Stimulated activated CD8-positive, alpha-beta memory T cell treated with anti-CD3 and anti-CD28 coated beads, Interleukin-7, amount 100 ng/mL, for 1 hour (primary cell): ENCODE measurements at places on chromosomes 2 and 18.

- DNase-seq, result no peak
These were observed 36.7 kb downstream of the FTCDNL1 start for GRCh38 chr2:199814101-199814816.

GRCh38 chr18:46842583-46842982 lies 74.7 kb downstream of the PIAS2 start:
- DNase-seq, result no peak

DNA sequence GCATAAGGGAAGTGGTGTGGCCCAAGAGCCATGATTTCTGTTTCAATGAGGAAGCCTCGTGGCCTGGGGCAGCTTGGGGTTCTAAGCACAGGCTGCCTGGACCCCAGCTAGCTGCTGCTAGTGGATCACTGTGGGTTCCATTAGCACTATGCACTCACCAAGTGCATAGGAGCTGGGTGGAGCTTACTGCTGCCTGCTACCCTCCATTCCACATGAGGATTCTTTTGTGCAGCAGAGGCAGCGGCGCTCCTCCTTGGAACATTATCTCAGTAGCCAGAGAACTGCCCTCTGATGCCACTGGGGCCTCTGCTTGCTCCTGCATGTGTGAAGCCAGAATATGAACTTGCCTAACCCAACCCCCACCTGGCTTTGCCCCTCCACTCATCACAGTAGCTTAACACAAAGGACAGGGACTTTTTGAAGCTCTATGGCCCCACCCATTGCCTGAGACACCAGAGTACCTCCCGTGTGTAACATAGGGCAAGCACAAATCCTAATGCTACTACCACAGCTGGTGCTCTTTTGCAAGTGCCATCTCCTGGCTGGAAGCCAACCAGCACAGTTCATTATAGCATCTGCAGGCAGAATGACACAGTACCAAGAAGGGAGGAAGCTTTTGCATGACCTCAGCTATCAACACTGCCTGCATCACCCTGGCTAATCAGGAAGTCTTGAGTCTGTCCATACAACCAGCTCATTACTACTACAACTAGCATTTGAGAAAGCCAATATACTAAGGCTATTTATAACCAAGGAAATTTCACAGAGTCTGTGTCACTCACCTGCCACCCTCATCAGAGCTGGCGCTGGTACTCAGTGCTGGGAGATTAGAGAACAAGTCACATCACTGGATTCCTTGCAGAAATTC lies 297.0 kb upstream of the GULP1 start:
- no peak for DNase-seq

DNA sequence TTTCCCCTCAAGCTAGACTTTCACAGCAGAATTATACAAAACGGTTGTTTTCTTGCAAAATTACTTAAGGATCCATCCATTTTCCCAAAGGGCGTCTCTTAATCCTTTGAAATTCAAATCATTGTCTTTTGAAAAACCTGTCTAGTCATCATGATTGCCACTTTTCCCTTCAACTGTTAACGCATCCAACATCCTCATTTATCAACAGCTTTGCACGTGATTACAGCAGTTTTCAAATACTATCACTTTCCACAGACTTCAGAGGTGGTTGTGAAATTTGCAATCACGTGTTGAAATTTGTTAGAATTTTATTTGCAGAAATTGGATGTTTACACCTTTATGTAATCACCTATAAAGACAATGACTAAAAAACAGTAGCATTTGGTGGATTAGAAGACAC lies 304.4 kb upstream of the SLC39A10 start:
- DNase-seq, result no peak

DNA sequence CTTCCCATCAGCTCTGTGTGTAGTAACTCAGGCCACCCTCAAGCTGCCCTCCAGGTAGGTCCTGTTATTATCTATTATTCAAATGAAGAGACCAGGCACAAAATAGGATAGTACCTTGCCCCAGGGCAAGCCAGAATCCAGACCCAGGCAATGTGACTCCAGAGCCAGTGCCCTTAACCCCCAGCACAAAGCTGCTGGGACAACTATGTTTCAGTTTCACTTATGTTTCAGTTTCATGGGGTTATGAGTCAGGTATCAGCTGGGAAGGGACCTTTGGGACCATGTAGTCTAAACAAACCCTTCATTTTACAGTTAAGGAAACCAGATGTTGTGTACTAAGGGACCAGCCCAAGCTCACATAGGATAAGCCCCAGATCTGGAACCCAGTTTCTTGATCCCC lies 10.0 kb downstream of the HK2 start:
- DNase-seq, result no peak

GRCh38 chr2:122670897-122671296 lies 915.4 kb downstream of the TSN start:
- no peak for DNase-seq

GRCh38 chr2:166230024-166230723 lies 102.4 kb upstream of the SCN1A start:
- no peak for DNase-seq

DNA sequence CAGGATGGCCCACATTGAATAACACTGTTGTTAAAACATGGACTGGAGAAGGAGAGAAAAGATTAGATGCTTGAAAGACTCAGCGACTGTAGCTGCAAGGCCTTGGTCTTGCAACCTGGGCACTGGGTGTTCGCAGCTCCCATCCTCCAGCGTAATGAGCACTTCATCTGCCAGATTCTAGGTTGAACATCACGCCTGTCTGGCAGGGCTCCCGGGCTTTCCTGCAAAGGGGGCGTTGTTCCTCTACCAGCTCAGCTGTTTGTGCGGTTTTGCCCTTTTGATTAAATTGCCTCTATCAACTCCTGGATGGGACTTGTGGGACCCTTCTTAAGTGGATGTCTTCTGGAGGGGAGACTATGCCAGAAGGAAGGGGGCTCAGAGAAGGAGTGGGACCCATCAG lies 215.4 kb downstream of the KLHL29 start:
- DNase-seq, result no peak
